LHCN-M2 (cell line): ENCODE measurements at places on chromosomes 12 and 14. TPM values are rescaled to one million over a fixed set of nuclear protein-coding genes. Genes with fewer than 3 reads are reported as not detected.

The DHRS4L2 gene
- total RNA-seq, result 6.2 and 10.3 TPM in 2 replicates

The MSRB3 gene
- 36.0 and 40.8 TPM in 2 replicates for total RNA-seq

The PZP gene
- not detected in 2 replicates for total RNA-seq

The CACNA2D4 gene
- not detected in 2 replicates for total RNA-seq

The LRRC10 gene
- not detected in 2 replicates for total RNA-seq

The FOXA1 gene
- total RNA-seq, result 0.13 TPM in 1 of 2 replicates, not detected in the other

The RAB2B gene
- total RNA-seq, result 36.5 and 39.9 TPM in 2 replicates

The RGS6 gene
- under 0.01 TPM in 1 of 2 replicates, not detected in the other for total RNA-seq

The KRT1 gene
- total RNA-seq, result not detected in 2 replicates

The EXD2 gene
- total RNA-seq, result 12.7 and 14.5 TPM in 2 replicates

The TMEM117 gene
- total RNA-seq, result 12.5 and 23.5 TPM in 2 replicates
